Astrocyte of the hippocampus (primary cell): ENCODE measurements at places on chromosomes 12 and 14.

GRCh38 chr14:91202234-91202974, 42.1 kb downstream of the GPR68 start:
- DNase-seq = peak; percentile 24

DNA sequence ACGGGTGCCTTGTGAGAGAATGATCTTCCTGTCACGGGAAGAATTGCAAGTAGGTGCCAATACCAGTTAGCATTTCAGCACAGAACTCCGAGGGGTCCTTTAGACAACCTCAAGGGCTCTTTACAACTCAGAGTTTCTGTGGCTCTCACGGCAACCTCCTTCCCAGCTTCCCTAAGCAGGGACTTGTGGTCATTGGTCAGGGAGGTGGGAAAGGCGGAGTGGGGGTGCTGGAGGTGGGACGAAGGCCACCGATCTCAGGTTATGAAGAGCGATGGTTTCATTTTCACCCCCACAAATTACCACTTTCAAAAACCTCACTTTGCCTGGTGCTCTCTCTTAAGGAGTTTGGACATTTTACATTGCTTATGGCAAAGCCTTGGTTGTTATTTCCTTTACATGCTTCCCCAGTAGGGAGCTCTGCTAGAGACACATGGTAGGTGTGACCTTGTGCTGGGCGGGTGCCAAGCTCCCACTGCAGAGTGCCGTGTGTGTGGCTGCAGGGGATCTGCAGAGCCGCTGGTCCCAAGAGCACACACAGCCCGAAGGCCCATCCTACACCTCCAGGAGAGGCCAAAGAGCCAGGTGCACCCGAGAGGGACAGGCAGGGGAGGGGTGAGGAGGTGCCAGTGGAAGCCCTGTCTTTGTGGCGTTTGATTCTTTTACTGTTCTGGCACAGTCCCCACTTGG, 21.4 kb downstream of the BCL2L14 start:
- DNase-seq = peak; percentile 18

DNA sequence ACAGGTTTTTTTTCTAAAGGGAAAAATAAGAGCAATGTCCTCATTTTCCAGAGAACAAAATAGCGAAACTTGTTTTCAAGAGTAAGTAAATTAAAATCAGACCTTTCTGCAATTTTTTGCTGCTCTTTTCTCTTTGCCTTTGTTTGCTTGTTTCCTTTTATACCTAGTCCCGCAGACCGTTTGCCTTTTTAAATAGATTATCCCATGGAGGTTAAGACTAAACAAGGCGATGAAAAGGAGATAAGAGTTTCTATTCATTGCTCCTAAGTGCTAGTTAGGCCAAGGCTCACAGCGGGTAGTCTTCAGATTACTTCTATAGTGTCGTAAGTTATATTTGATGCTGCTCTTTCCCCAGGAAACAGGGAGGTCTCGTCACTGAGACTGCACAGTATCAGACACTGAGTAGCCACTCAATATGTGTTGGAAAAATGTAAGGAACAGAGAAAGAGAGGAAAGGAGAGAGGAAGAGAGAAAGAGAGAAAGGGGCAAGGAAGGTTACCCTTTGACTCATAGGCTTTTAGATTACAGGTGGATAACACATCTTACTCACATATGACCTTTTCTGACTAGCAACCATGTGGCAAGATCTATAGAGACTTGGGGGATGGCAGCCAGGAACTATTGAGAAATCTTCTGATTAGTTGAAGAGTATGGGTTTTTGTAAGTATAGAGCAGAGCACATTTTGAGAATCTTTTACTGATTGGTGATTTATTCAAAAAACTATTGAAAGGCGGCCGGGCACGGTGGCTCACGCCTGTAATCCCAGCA, 107.5 kb upstream of the PARP11 start:
- DNase-seq = no peak

- DNase-seq = no peak
Measured at GRCh38 chr14:50055461-50056228, 60.7 kb downstream of the VCPKMT start.

DNA sequence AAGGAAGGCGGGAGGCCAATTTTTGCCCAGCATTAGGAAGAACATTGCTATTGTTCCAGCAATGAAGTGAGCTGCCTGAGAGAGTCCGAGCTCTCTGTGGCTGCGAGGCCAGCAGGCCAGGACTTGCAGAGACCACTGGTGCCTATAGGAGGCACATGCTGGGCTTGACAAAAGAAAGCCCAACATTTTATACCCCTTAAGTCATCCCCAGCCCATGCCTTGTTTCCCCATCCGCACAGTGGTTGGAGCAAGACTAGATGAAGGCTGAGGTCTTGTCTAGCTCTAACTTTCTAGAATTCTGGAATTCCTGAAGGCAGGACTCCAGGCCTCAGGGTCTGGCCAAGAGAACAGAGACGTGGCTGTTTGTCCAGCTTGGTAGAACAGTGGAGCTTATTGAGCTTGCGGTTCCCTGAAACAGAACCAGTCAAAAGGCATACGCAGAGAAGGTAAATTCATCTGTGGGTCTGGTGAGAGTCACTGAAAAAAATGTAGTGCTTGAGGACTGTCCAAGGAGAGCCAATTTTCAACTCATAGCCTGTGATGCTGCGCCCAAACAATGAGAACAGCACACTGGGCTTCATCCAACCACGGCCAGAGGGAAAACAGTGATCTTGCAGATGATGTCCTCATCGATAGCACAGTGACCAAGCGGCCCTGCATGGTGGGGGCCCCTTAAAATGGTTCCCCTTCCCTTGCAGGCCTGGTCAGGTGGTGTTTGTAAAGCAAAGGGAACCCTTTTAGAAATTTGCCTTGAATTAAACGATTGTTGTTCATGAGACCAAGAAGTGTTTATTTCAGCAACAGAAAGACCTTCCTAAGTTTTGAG, 27.1 kb upstream of the COL2A1 start:
- no peak for DNase-seq
